ENCODE measurements at places on chromosomes 12 and 14.

DNA sequence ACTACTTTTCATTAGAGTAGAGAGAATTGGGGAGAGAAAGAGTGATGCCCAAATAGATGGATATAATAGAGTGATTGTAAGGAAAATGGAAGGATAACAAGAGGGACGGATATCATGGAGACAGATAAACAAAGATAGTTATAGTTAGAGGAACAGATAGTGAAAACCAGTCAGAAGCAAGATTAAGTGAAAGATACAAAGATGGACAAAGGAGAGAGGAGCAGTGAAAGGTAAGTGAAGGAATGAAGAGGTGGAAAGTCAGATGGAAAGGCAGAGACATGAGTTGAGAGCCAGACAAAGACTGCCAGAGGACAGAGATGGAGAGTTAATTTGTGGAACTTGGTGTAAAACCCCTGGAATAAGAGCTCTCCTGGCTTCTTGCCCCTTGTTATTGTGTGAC is 59.2 kb upstream of the CISTR start:
- H3K27ac ChIP-seq: no peak overlapping the region
- H3K4me1 ChIP-seq: no peaks in the 10 kb centered on the region
- H3K27me3 ChIP-seq: no peaks in the 10 kb centered on the region
- H3K4me3 ChIP-seq: no peak overlapping the region

GRCh38 chr12:59070322-59070933 is 150.1 kb upstream of the LRIG3 start:
- no peak overlapping the region for H3K27ac ChIP-seq
- no peaks in the 10 kb centered on the region for H3K27me3 ChIP-seq
- no peak overlapping the region for H3K4me3 ChIP-seq
- DNase-seq: no peak

DNA sequence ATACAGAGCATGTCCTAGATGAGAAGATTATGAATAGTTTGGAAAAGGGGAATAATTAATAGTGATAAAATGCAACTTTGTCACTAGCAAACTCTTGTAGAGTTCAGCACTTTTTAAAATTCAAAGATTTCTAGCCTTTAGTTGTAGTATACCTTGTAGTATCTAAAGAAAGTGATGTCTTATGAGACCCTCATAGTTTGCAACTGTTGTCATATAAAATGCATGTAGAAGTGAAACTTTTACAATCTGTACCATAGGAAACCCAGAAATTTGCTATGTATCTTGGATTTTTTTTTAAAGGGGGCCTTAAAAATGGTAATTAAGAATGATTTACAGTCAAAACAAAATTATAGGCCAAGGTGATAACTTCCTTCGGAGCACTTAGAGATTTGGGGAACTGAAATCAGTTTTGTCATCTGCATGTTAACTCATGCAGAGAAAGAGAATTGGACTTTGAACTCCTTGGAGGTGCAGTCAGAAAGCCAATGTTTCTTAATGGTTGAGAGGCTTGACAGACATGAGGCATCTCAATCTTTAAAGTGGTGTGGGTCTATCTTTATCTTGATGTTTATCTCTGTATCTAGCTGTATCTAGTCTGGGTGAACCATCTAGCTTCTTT is 1.3 kb downstream of the LRRK2 start:
- DNase-seq: no peak
- peak overlapping the region; percentile 82 for H3K4me3 ChIP-seq
- peak overlapping the region; percentile 96 for H3K27ac ChIP-seq
- H3K4me1 ChIP-seq: peaks cover 30% of the 10 kb centered on the region
- no peaks in the 10 kb centered on the region for H3K36me3 ChIP-seq

GRCh38 chr12:128983371-128983770 is 130.1 kb downstream of the GLT1D1 start:
- no peaks in the 10 kb centered on the region for H3K4me1 ChIP-seq
- H3K4me3 ChIP-seq: no peak overlapping the region
- H3K36me3 ChIP-seq: no peaks in the 10 kb centered on the region
- no peak overlapping the region for H3K27ac ChIP-seq
- no peak for DNase-seq

DNA sequence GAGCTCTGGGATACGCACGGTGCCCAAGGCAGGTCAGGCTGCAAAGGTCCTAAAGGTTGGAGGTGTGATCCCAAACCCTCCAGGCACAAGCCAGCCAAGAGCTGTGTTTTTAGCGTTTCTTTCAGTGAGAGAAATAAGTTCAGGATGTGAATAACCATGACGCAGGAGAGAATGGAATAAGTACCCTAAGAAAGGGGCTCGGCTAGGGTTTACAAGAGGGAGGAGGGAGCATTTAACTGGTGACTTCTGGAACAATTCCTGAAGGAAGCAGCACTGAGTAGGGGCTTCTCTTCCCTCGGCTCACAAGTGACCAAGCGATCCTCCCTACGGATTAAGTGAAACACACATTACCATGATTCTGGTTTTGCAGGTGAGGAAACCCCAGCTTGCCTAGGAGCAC is 29.4 kb downstream of the SSH1 start:
- H3K4me1 ChIP-seq: peaks cover 76% of the 10 kb centered on the region
- H3K27ac ChIP-seq: peak overlapping the region; percentile 47
- no peaks in the 10 kb centered on the region for H3K36me3 ChIP-seq
- H3K4me3 ChIP-seq: no peak overlapping the region
- no peak for DNase-seq

GRCh38 chr12:24244231-24244630 is 294.8 kb upstream of the SOX5 start:
- H3K36me3 ChIP-seq: no peaks in the 10 kb centered on the region
- no peak overlapping the region for H3K27ac ChIP-seq
- DNase-seq: no peak
- H3K4me1 ChIP-seq: no peaks in the 10 kb centered on the region

GRCh38 chr14:30006695-30007094 is 79.0 kb upstream of the PRKD1 start:
- H3K4me1 ChIP-seq: no peaks in the 10 kb centered on the region
- H3K27ac ChIP-seq: no peak overlapping the region
- H3K36me3 ChIP-seq: no peaks in the 10 kb centered on the region
- H3K4me3 ChIP-seq: no peak overlapping the region
- H3K27me3 ChIP-seq: no peaks in the 10 kb centered on the region

DNA sequence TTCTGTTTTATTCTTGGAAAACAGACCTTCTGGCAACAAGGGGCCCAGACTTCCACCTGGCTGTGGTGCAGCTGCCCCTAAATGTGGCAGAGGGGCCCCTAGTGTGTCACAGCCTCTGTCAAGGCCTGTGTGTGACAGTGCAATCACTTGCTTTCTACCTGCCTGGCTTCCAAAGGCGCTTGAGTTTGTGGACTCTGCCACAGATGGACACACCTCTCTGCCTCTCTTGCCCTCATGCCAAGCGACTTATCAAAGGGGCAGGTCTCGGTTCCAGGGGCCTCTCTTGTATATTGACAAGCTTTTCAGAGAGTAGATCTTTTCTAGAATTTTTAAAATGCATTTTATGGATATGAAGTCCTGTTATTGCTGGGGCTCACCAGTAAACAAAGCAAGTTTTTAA is 217.2 kb downstream of the SLC15A4 start:
- H3K36me3 ChIP-seq: no peaks in the 10 kb centered on the region
- H3K4me1 ChIP-seq: no peaks in the 10 kb centered on the region
- H3K27me3 ChIP-seq: no peaks in the 10 kb centered on the region
- DNase-seq: no peak
- H3K4me3 ChIP-seq: no peak overlapping the region

- H3K27ac ChIP-seq: no peak overlapping the region
- DNase-seq: no peak
- H3K4me3 ChIP-seq: no peak overlapping the region
- peaks cover 45% of the 10 kb centered on the region for H3K36me3 ChIP-seq
- no peaks in the 10 kb centered on the region for H3K27me3 ChIP-seq
These were observed 4.4 kb upstream of the SMIM41 start for GRCh38 chr12:52074971-52075724.

DNA sequence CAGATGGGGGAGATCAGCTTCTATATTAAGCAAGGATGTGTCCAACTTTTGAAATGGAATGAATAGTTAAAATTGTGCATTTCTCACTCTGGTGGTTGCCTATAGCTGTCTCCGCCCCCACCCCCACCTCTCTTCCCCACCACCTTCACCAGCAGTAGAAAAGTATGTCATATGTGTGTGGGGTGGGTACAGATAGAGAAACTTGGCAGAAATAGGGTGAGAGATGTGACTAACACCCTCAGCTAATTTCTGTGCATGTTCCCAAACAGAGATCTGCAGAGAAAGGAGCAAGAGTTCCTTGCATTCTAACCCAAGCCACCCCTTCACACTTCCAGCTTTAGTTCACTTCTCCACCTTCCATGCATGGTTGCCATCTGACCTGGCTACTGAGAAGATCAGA is 980.1 kb downstream of the NRXN3 start:
- no peaks in the 10 kb centered on the region for H3K36me3 ChIP-seq
- H3K4me1 ChIP-seq: no peaks in the 10 kb centered on the region
- DNase-seq: no peak
- no peak overlapping the region for H3K4me3 ChIP-seq
- no peaks in the 10 kb centered on the region for H3K27me3 ChIP-seq

GRCh38 chr12:85639834-85640233 is 196.4 kb downstream of the RASSF9 start:
- H3K4me3 ChIP-seq: no peak overlapping the region
- no peaks in the 10 kb centered on the region for H3K4me1 ChIP-seq
- H3K27ac ChIP-seq: no peak overlapping the region

DNA sequence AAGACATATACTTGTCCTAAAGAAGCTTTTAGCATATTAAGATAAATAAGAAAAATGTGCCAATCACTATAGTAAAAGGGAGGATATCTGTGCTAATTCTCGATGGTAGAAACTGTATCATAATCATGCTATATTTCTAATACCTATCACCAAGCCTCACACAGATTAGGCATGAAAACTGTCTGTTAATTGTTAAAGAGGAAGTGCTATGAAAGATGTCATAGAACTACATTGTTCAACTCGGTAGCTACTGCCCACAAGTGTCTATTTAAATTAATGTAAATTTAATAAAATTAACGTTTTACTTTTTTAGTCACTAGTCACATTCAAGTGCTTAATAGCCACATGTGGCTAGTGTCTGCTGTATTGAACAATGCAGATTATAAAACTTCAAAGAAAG is 77.5 kb upstream of the KICS2 start:
- no peaks in the 10 kb centered on the region for H3K36me3 ChIP-seq
- no peak for DNase-seq
- H3K27me3 ChIP-seq: no peaks in the 10 kb centered on the region
- H3K4me3 ChIP-seq: no peak overlapping the region
- H3K27ac ChIP-seq: no peak overlapping the region

DNA sequence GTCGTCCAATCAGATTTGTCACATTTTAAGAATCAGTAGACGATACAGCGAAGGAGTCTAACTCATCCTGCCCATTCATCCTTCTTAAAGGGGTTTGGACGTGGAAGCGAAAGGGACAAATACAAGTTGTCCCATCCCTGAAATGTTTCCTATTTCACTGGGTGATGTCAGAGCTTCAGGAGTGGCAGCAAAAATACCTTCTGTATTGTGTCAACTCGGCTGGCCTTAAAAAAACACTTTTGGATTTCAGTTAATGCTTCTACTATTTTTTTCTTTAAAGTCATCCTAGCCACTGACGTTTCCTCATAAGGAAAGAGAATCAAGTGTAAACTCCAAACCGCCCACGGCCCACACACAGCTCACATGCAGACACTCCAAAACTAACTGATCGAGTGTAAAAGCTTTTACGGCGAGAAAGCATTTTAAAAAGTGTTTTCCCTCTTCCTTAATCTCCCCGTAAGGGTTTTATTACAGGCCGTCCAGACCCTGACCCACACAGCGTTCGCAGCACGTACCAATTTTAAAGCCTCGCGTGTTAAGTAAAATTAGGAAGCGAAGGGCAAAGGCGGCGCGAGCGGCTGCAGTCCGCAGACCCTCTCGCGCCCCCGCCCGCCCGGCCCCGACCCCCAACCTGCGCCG is 593 bp downstream of the CFL2 start:
- H3K27ac ChIP-seq: peak overlapping the region; percentile 96
- peak overlapping the region; percentile 81 for H3K4me3 ChIP-seq
- peaks cover 25% of the 10 kb centered on the region for H3K4me1 ChIP-seq
- no peaks in the 10 kb centered on the region for H3K36me3 ChIP-seq

DNA sequence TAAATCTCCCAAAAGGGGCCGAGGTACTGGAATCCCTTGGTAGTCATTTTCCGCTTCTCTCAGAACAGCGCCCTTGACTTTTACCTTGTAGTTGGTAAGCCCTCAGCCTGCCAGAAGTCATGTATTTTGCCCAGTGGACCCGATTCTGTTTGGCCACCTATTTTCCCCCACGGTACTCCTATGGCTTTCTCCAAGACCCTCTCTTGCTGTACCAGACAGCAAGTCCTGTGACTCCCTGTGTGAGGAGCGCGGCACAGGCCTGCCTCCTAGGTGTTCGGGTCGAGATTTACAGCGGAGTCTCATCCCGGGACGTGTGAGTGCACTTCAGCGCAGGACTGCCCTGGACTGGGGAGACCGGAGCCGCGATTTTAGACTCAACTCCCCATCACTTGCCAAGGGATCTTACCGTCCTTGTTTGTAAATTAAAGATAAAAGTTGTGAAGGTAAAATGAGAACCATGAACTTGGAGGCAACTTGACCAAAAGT is 1.1 kb upstream of the MBD6 start:
- H3K27me3 ChIP-seq: no peaks in the 10 kb centered on the region
- peak overlapping the region; percentile 82 for H3K4me3 ChIP-seq
- H3K27ac ChIP-seq: peak overlapping the region; percentile 99

DNA sequence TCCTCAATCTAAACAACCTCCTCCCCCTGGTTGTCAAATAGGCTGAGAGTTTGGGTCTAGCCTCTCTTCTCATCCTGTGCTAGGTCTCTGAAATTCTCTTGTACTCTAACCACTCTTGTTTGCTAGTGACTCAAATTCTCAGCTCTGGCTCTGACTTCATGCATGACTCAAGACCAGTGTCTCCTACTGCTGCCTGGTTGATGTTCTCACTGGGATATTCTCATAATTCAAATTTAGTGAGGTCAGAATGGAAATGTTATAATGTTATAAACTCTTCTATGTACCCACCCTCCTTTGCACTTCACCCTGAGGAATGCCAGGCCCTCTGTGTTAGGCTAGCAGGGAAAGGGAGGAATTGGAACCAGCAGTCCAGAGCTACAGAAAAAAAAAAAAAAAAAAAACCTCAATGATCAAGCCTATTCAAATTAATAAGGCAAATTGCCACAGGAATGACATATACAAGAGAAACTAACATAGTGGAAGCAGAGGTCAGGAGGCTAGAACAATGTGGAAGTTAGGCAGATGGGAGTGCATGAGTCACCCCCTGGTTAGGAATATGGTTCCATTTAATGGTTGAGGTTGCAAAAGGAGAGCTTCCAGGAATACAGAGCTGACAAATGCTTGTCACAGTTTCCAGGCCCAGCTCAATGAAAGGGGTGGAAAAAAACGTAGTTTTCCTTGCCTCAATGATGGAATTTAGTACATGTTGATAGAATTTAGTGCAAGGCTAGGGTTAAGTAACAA is 459.5 kb downstream of the RMST start:
- no peaks in the 10 kb centered on the region for H3K36me3 ChIP-seq
- H3K4me3 ChIP-seq: no peak overlapping the region
- peak overlapping the region; percentile 66 for H3K27ac ChIP-seq
